Ureter (tissue), 1 donor: ENCODE measurements at places on chromosomes 16 and 17. TPM values are rescaled to one million over a fixed set of nuclear protein-coding genes. Genes with fewer than 3 reads are reported as not detected.

The EFCAB13 gene
- 15.4 TPM for total RNA-seq

The RTN4RL1 gene
- 6.7 TPM for total RNA-seq

The SKAP1 gene
- total RNA-seq = 25.4 TPM

The ARL5C gene
- total RNA-seq = not detected

The KRTAP16-1 gene
- total RNA-seq = not detected

DNA sequence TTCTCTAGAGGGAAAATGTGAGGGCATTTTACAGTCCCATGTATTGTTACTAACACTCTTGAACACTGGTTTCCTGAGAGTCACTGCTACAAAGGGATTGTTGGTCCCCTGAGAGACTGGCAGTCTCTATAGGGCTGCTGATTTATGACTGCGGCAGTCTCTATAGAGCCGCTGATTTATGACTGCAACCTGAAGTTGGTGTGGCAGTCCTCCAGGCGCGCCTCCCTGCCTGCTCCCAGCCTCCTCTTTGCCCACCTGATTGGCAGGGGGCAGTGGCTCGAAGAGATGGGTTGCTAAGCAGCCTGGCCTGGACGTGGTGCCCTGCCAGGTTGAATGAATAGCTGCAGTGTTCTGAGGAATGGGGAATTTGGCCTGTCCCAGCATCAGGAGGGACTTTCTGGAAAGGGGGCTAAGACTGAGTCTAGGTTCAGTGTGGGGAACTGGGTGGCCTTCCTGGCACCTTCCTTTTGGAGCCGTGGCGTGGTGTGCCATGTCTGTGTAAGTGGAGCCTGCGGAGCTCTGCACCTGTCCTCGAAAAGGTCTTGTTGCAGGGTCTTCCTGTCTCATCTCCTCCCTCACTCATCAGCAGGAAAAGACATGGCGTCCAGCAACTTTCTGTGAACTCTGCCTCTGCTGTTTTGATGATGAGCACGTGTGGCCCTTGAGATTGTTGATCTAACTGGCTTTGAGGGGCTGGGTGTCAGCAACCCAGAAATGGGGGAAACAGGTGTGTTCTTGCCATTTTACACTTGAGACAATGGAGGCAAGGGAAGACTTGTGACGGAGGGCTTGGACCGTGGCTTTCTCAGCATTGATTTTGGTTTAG lies 24.9 kb downstream of the SAP30BP start:
- DNase-seq = no peak

DNA sequence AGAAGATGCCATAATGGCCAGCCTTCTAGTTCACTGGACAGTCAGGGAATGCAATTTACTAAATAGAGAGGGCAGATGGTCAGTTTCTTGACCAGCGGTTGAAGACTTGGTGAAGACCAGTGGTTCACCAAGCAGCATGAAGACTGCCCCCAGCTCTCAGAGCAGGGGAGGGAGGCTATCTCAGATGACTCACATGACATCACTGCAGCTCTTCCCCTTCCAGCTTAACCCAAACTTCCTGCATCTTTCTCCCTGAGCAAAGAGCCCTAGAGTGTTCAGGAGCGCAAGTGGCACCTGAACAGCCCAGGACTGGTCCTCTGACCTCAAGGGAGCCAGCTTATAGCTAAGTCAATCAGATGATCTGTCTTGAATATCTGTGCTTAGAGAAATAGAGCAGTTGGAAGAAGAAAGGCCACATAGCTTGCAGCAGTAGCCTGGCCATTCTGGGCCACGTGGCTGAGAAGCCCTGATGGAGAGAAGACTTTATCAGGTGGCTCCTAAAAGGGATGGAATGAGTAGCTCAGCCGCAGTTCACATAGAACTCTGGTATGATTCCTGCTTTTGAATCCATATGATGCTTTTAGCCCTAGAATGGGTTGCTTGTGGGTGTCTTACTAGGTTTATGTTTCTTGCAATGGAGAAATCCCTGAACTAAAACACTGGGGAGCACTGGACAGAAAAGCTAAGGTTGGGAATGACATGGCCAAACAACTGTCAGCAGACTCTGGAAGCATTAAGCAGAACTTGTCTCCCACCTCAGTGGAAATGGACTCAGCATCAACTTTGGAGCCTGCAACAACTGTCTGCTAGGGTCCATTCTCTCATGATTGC lies 392.1 kb upstream of the CCL2 start:
- DNase-seq = no peak

DNA sequence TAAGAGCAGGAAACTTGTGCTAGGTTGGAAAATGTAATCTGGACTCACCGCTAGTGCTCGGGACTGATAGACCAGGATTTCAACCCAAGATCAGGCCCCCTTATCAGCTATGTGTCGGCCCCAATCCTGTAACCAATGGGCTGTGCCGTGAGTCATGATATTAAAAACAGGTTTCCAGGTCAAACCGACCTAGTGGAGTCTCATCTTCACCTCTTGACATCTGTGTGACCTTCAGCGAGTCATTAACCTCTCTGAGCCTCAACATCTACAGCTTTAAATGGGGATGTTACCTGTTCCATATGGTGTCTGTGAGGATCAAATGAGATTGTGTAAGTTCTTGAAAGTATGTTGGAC lies 512 bp downstream of the PMM2 start:
- no peak for DNase-seq

DNA sequence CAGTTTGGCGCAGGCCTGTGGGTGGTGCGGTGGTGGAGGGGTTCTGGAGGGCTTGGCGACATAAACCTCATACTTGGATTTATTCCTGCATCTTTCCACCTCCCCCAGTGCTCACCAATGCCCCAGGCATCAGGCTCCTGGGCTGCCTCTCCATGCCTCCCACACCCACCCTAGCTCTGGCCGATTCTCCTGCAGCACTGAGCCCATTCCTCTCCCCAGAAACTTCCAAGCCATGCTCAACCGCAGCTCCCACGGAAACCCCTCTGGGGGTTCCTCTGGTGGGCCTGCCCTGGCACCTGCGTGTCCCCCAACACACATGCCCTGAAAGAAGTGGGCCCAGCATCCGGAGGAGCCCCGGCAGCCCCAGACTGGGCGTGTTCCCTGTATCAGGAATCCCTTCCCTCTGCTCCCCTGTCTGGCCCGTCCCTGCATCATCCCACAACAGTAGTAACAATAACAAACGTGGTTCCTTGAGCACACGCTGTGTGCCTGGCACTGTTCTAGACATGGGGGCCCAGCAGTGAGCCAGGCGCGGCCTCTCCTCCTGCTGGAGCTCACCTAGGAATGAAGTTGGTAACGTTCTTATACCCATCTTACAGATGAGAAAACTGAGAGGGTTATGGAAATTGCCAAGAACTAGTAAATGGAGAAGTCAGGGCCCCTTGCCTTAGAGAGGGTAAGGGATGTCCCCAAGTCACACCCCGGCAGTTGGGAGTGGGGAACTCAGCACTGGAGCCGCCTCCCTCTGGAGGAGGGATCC lies 2.3 kb downstream of the PRSS21 start:
- no peak for DNase-seq

GRCh38 chr17:79944821-79945391 lies 90.8 kb downstream of the TBC1D16 start:
- DNase-seq = no peak

GRCh38 chr16:71974068-71974818 lies 26.0 kb downstream of the PKD1L3 start:
- DNase-seq = no peak

DNA sequence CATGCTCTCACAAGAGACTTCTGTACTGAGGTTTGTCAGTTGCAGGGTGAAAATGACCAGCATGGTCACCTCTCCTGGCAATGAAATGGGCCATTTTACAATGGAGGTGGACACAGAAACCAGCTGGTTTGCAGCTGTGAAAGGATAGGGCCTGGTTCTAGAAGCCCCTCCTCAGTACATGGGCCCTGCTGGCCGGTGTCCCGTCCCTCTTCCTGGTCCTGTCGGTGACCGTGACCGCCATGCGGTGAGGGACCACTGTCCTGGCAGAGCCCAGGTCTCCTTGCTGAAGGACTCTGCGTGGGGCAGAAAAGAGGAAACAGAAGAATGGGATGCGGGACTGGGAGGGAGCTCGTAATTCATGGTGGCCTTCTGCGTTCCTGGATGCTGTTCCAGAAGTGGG lies 76.0 kb upstream of the ZNF423 start:
- DNase-seq = no peak

DNA sequence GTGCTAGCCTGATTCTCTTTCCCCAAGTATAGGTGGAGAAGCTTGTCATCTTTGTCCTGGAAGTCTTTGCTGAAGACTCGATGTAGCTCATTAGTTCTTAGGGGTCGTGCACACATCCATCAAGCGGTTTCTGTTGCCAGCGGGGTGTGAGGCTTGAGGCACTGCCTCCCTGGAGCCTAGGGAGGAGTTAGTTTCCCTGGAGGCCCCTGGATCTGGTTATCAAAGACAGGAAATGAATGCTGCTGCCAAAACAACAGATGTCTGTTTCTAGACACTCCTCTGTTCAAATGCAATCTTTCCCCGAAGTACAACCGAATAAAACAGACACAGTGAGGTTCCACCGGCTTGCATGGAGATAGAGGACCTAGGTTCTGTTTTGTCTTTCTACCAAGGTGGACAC lies 17.5 kb downstream of the HS3ST4 start:
- DNase-seq = no peak
